Mesenteric fat pad (tissue), 1 donor: ENCODE measurements at places on chromosomes 12 and 14. TPM values are rescaled to one million over a fixed set of nuclear protein-coding genes. Genes with fewer than 3 reads are reported as not detected.

- no peak for DNase-seq
Observed at GRCh38 chr12:102167821-102168604, 29.6 kb downstream of the PMCH start.

GRCh38 chr12:132662901-132663755 lies 24.0 kb downstream of the POLE start:
- no peak for DNase-seq

- no peak for DNase-seq
Observed at GRCh38 chr12:127121494-127122084, 1145.4 kb upstream of the TMEM132C start.

DNA sequence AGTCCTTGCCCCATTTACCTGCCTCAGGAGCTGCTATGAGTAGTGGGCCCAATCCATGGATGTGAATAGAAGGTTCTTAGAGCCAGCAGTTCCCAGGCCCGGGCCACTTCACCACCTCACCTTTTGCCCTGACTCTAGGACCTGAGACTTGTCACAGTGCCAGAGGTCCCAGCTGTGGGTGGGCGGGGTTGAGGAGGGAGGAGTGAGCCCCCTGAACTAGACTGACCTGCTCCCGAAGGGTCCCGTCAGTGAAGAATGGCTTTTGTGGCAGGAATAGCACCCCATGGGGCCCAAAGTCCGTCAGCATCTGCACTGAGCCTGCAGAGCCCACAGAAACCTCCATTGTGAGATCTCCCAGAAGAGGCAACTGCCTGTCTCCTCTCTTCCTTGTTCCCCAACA lies 12.9 kb downstream of the ABCD4 start:
- no peak for DNase-seq

GRCh38 chr12:65682112-65682511 lies 142.2 kb upstream of the HMGA2 start:
- no peak for DNase-seq

- DNase-seq, result no peak
Observed at GRCh38 chr14:91980157-91980556, 32.7 kb upstream of the FBLN5 start.

- no peak for DNase-seq
Observed at GRCh38 chr14:84272290-84272721, 1257.6 kb upstream of the FLRT2 start.

DNA sequence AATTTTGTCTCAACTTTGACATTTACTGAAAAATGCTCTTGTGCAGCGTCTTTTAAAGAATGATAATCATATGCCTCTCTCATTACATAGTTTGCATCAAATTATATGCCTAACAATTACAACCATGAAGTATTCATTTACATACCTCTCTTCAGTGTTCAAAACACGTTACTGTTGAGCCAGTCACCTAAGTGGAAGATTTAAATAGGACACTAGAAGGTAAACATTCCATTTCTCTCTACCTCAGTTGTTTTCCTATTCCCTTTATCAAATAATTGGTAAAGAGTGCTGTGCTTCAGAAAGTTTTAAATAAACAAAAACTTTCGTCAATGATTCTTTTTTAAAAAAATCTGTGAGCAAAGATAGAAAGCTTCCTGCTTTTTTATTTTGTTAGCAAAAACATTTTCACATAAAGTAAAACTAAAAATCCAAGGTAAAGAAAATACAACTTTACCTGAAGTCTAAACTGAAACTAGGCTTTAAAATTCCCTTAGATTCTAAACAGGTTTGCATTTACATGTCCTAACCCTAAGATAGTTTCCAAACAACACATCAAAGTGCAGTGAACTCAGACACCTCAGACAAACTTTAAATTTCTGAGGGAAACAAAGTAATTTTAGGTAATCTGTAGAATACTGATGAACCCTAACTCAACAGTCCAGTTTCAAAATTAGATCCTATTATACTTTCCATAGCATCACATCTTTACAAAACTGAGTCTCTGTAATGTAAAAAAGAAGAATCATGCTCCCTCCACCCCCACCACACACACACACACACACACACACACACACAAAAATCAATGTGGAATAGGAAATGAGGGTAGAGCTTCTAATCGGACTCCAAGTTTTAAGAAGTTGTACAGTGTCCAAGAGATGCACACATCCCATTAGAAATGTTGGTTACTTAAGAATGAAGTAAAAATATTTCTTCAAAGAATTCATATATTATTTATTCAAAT lies 46.2 kb downstream of the PAWR start:
- DNase-seq, result no peak

DNA sequence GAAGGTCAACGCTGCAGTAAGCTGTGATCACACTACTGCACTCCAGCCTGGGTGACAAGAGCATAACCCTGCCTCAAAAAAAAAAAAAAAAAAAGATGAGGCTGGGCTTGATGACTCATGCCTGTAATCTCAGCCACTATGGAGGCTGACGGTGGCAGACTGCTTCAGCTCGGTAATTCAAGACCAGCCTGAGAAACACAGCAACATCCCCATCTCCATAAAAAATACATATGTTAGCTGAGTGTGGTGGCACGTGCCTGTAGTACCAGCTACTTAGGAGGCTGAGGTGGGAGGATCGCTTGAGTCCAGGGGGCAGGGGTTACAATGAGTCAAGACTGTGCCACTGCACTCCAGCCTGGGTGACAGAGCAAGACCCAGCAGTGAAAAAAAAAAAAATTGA lies 50.4 kb downstream of the GXYLT1 start:
- DNase-seq, result no peak

GRCh38 chr12:19922717-19923116 lies 445.6 kb upstream of the PDE3A start:
- DNase-seq, result no peak

BCL7A gene
- 3.2 TPM for total RNA-seq

IL31 gene
- total RNA-seq, result not detected
